ENCODE measurements at places on chromosomes 2 and 18.

- DNase-seq: no peak
Observed at GRCh38 chr2:144396318-144396717, 123.6 kb downstream of the ZEB2 start.

DNA sequence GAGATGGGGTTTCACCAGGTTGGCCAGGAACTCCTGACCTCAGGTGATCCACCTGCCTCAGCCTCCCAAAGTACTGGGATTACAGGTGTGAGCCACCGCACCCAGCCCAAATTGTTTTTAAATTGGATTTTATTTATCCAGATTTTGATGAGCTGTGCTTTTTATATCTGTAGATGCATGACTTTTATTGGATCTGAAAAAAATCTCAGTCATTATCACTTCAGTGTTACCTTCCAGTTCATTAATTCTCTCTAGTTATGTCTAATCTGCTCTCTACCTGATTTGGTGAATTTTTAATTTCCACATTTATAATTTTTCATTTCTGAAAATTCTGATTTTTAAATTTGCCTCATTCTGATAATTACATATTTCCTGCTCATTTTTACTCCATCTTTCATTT is 13.5 kb downstream of the AGFG1 start:
- no peak for DNase-seq

DNA sequence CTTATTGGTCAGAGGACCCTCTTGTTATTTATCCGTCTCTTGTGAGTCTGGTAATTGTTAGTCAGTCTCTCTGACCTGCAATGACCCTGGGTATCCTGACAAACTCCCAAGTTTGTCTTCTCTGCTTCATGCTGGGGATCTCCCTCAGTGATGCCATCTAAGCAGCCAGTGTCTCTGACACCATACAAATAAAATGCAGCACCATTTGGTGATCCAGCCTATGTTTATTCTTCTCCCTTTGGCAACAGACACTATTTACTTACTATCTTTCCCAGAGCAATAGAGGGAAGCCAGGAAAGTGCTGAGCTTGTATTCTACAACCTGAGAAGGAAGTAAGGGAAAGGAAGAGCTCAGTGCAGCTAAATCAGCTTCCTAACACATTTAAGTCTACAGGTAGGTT is 15.9 kb downstream of the SERPINE2 start:
- DNase-seq: no peak

- no peak for DNase-seq
Observed at GRCh38 chr2:240294514-240294913, 140.9 kb upstream of the GPC1 start.

GRCh38 chr18:52499644-52500043 is 159.6 kb downstream of the DCC start:
- no peak for DNase-seq

DNA sequence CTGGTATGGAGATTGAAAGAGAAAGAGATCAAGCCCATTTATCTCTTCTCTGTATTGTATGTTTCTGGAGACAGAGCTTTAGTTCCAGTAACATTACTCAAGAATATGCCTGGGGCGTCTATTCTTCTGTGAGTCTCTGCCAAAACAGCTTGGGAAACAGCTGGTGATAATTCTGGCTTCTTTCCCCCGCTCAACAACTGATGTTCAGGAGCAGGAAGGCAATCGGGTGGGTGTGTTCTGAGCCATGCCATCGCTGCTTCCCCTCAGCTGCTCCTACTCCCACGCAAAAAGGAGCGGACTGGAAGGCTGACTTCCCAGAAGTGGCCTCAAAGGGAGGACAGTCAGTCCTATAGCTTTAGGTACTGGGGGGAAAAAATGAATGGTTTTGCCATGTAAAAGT is 695.1 kb downstream of the PLCL1 start:
- DNase-seq: no peak

DNA sequence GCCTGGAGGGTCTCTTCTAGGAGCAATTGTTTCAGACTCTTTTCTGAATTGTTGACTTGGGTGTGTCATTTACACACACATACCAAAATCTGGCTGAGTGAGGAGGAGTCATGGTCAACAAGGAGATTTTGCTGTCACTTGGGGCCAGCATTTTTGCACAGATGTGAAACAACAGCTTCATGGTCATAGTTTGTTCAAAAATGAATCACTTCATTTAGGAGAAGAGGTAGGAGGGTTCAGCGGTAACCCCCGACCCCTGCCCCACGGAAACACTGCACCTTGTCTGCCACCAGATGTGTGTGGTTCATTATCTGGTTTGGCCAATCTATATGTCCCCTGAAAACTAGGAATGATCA is 42.2 kb downstream of the LBH start:
- DNase-seq: no peak

All from T-helper 17 cell (primary cell).